ENCODE measurements at places on chromosomes 11 and 22. TPM values are rescaled to one million over a fixed set of nuclear protein-coding genes. Genes with fewer than 3 reads are reported as not detected.

GRCh38 chr11:16505481-16505880, 149.1 kb upstream of the SOX6 start:
- DNase-seq: no peak
- H3K36me3 ChIP-seq: peaks cover 12% of the 10 kb centered on the region
- no peaks in the 10 kb centered on the region for H3K27me3 ChIP-seq
- H3K4me3 ChIP-seq: no peak overlapping the region

- DNase-seq: no peak
- H3K27ac ChIP-seq: no peak overlapping the region
- peaks cover 15% of the 10 kb centered on the region for H3K4me1 ChIP-seq
- H3K36me3 ChIP-seq: no peaks in the 10 kb centered on the region
- H3K27me3 ChIP-seq: peaks cover 24% of the 10 kb centered on the region
- no peak overlapping the region for H3K4me3 ChIP-seq
These were observed 10.0 kb downstream of the IGSF9B start for GRCh38 chr11:133946541-133947318.

DNA sequence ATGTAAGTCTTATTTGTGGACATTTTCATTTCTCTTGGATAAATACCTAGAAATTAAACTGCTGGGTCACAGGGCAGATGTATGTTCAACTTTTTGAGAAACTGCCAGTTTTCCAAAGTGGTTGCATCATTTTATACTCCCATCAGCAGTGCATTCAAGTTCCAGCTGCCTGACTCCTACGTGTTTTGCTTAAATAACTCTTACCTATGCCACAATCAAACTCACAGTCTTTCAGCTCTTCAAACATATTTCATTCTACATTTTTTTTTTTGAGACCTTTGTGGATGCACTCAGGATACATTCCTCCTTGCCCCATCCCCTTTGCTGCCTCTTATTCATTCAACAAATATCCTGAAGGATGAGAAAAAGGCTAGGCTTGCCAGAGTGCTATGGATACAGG, 9.2 kb downstream of the TCF20 start:
- no peak for DNase-seq
- peaks cover 78% of the 10 kb centered on the region for H3K4me1 ChIP-seq
- no peaks in the 10 kb centered on the region for H3K36me3 ChIP-seq
- no peaks in the 10 kb centered on the region for H3K27me3 ChIP-seq
- no peak overlapping the region for H3K4me3 ChIP-seq
- no peak overlapping the region for H3K27ac ChIP-seq

DNA sequence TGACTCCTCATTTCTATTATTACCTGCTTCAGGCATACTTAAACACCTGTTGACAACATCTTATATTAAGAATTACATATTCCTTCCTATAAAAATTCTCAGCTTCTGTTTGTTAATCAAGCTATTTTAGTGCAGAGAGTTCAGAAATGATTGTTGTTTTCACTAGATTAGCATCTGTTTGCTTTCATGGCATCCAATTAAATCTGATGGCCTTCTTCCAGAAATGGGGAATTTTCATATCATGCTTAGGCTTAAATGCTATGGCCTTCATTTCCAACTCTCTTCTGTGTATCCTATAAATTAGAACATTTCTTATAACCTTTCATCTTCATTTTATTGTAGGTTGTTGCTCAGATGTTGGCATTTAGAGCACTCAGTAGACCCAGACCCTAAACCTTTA, 180.0 kb downstream of the WNT11 start:
- peaks cover 8% of the 10 kb centered on the region for H3K4me1 ChIP-seq
- H3K4me3 ChIP-seq: no peak overlapping the region
- H3K27me3 ChIP-seq: no peaks in the 10 kb centered on the region
- no peak for DNase-seq

GRCh38 chr11:372809-373715, 3.8 kb downstream of the B4GALNT4 start:
- H3K4me1 ChIP-seq: peaks cover 18% of the 10 kb centered on the region
- no peak for DNase-seq
- peaks cover 10% of the 10 kb centered on the region for H3K27me3 ChIP-seq
- H3K36me3 ChIP-seq: no peaks in the 10 kb centered on the region
- H3K4me3 ChIP-seq: no peak overlapping the region
- no peak overlapping the region for H3K27ac ChIP-seq

Gene FGF19
- not detected for total RNA-seq

DNA sequence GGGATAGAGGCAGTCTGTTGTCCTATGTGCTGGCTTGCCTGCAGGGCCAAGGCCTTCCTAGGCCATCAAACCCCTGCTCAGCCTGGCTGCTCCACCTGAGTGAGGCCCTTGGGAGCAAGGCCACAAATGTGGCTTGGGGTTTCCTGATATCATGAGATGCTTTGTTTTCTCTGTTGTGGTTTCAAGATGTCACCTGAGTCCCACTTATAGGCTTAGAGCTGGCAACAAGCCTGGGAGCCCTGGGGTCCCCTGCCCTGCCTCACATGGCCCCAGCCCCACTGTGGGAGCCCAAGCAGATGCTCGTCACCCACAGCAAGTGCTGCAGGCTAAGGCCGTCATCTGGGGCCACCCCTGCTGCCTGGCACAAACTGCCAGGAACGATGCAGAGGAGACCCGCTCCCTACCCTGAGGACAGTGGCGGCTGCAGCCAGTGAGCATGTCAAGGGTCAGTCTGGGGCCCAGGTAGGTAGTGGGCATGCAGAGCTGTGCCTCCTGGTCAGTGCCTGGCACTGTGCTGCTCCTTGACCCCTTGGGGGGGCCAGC, 75.4 kb upstream of the KCNQ1OT1 start:
- peaks cover 7% of the 10 kb centered on the region for H3K27me3 ChIP-seq
- H3K4me1 ChIP-seq: no peaks in the 10 kb centered on the region
- no peak for DNase-seq
- H3K4me3 ChIP-seq: no peak overlapping the region

DNA sequence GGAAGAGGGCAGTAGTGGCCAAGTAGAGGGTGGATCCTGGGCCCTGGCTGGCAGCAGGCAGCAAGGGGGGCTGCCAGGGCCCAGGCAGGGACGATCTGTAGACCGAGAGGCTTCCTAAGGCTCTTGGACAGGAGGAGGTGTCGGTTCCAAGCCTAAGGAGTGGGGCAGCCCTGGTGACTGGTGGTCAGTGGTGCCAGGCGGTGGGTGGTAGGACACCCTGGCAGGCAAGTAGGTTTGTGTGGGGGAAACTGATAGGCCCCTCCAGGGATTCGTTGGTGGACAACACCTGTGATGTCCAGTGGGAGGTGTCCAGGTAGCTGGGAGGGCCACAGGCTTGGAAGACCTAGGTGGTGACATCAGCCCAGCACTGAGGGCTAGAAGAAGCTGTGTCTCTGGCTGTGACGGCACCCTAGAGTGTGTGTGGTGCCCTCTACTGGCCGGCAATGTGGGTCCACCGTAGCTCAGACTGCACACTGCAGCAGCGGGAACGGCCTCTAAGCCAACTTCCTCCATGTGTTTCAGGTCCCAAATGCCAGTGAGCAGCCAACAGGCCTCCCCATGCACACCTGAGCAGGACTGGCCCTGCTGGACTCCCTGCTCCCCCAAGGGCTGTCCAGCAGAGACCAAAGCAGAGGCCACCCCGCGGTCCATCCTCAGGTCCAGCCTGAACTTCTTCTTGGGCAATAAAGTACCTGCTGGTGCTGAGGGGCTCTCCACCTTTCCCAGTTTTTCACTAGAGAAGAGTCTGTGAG, 9.4 kb upstream of the SAMM50 start:
- peak; percentile 74 for DNase-seq
- no peaks in the 10 kb centered on the region for H3K36me3 ChIP-seq
- no peak overlapping the region for H3K4me3 ChIP-seq
- peaks cover 23% of the 10 kb centered on the region for H3K27me3 ChIP-seq

DNA sequence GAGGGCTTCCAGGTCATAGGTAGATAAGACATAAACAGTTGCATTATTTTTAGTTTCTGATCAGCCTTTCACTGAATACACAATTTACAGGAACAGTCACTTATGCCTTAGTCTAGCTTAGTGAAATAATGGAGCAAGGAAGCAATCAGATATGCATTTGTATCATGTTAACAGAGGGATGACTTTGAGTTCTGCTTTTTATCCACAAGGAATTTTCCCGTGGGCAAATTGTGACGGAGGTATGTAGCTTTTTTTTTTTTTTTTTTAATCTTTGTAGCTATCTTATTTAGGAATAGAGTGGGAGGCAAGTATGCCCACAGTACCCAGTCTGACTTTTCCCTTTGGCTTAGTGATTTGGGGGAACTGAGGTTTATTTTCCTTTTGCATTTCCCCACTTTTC, 3.4 kb upstream of the NLRP10 start:
- H3K4me1 ChIP-seq: no peaks in the 10 kb centered on the region
- H3K27me3 ChIP-seq: peaks cover 48% of the 10 kb centered on the region
- DNase-seq: no peak
- H3K27ac ChIP-seq: no peak overlapping the region

GRCh38 chr11:76408171-76408965, 27.2 kb downstream of the GVQW3 start:
- H3K36me3 ChIP-seq: no peaks in the 10 kb centered on the region
- H3K27me3 ChIP-seq: no peaks in the 10 kb centered on the region
- no peak for DNase-seq

Gene GLYAT
- total RNA-seq: not detected

Gene DUSP8
- total RNA-seq: 4.2 TPM

- H3K27ac ChIP-seq: no peak overlapping the region
- DNase-seq: no peak
- H3K4me3 ChIP-seq: no peak overlapping the region
These were observed 3.9 kb downstream of the SCGB1D1 start for GRCh38 chr11:62193952-62194351.
